Right ventricle myocardium inferior (tissue), 1 donor: ENCODE measurements at places on chromosomes 1 and 21. TPM values are rescaled to one million over a fixed set of nuclear protein-coding genes. Genes with fewer than 3 reads are reported as not detected.

NES gene
- 131 TPM for total RNA-seq

SETD4 gene
- 9.8 TPM for total RNA-seq

SYCP1 gene
- not detected for total RNA-seq

TAS1R2 gene
- total RNA-seq, result not detected

DCST1 gene
- total RNA-seq, result not detected
